GM04504 (cell line): ENCODE measurements at places on chromosomes 1 and 21.

DNA sequence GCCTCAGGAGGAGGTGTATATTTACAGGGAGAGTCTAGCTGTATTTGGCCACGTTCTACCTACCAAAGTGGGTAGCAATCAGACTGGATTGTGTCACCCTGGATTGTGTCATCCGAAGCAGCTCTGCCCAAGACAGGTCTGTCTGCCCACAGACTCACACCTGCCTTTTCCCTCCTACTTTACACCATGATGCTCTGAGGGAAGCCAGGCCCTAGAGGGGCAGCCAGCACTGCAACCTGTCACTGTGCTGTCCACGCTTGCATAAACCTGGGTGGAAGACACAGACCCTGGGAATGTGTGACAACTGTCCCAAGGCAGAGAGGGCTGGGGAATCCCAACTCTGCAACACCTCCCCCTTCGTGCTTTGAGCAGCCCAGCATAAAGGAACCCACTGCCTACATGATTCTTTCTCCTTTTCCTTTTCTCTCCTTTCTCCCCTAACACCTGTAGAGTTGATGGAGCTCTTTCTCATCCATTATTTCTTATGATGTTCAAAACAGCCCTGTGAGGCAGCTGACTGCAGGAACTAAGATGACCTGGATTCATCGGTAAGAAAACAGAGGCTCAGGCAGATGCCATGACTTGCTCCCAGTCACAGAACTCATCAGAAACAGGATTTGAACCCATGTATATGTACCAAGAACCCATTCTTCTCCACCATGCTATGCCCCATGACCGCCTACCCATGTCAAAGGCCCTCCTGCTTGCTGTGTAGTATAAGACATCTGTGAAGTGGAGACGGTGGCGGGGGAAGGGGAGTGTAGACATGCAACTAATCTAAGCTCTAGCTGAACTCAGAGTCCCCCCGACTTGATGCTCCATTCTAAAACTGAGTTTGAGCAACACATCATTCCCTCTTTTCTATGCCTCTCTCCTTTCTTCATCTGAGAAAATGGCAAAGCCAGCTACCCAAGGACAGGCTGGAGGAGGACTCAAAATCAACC lies 55.9 kb downstream of the ITPKB start:
- DNase-seq, result no peak

GRCh38 chr1:22489823-22490222 lies 38.2 kb downstream of the ZBTB40 start:
- DNase-seq, result no peak

DNA sequence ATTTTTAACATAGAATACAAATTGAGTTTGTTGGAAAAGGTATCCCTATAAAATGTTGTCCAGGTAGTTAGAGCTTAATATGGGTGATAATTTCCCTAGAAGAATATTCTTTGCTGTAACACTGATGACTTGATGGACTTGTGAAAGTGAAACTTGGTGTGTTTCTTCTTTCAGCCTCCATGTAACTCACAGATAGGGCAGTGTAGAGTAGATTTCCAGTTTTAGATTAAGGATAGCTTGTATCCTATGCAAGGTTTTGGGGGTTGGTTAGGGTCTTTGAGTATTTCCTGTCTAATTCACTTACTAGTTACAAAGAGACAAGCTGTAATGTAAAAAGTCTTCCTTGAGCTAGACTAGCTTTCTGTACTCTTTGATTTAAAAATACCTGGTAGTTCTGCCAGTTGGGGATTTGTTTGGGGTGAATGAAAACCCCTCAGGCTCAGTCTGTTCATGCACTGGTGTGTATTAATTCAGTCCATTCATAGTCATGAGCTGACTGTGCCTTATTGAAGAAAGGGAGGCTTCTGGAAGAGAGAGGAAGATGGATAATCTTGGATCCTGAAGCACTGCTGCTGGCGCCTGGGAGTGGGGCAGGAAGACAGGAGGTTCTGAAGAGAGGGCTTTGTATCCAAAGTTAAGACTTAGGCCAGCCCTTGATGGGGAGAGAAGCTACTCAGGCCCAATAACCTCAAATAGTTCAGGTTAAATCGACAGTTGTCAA lies 83.6 kb downstream of the CAMTA1 start:
- DNase-seq, result no peak

GRCh38 chr1:61237659-61238358 lies 155.4 kb downstream of the NFIA start:
- no peak for DNase-seq

GRCh38 chr1:68346188-68346808 lies 103.5 kb downstream of the RPE65 start:
- DNase-seq, result no peak

DNA sequence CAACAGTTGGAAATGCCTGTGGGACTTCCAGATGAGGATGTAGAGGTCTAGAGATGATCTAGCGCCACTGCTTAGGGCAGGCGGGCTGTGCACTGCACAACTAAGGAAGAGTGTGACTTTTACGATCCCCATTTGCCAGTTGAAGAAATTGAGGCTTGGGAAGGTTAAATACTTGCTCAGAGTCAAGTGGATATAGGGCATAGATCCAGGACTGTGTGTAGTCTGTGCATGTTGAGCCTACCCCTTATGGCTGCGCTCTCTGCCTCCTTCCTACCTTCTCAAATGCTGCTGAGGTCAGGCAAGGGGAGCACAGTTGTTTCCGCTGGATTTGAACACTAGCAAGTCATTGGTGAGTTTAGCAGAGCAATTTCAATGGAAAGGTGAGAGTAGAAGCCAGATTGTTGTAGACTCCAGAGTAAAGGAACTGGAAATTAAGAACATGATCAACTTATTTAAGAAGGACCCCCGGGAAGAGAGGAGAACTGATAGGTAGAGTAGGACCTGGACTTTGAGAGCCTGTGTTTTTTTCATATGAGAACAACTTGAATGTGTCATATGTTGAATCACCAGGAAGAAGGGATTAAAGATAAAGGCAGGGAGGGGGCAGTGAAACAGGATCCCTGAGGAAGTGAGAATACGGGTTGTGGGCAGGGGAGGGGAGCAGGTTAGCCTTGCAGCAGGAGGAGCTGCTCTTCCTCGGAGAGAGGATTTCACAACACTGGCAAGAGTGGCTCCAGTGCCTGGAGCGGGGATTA lies 2.7 kb downstream of the CAPN2 start:
- DNase-seq, result peak; percentile 72

DNA sequence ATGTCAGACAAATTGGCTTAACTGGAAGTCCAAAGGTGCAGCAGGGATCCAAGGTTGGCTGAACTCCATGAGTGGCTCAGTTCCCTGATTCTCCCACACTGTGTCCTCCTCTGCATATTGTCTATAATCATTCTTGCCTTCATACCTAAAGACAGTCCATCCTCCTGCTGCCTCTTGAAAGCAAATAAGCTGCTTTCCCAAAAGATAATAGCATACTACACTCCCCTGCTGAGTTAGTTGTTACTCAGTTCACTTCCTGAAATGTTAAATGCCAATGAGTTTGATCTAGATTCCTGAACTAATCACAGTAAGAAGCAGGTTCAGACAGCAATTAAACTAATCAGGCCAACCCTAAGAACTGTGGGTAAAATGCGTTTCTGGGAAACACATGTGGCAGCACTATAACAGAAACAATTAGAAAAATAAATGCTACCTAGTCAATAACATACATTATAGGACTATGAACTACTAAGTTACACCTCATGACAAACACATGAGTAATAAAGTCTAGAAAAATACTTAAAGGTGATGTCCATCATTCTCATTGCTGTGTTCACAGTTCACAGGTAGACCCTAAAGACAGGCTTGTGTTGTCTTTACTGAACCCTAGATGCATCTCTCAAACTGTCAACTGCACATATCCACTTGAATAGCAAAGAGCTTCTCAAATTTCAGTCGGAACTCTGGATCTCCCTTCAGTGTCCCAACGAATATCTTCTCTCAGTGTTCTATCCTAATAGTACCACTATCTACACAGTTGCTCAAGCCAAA lies 50.8 kb upstream of the BOLA1 start:
- no peak for DNase-seq

DNA sequence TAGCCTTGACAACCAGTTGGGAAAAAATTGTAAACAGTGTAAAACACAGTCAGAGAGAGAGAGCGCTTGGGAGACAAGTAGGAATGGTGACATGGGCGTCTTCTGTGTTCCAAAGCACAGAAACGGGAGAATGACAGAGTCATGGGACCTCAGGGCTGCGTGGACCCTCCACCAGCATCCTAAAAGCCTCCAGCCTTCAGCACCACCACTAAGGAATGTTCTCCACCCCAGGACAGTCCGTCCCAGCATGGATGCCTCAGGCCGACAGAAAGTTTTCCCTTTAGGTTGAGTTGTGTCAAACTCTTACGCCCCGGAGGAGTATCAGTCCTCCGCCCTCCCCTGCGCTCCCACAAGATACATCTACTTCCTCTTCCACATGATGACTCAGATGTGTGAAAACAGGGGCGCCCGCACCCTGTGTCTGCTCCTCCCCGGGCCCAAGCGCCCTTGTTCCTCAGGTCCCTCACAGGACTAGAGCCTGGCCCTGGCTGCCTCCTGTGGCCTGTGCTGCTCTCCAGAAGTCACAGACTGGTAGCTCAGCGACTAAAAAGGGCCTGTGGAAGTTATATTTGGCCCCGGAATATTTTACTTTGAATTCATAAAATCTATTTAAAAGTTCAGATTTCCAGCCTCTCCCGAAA lies 63.9 kb upstream of the EFHD2 start:
- DNase-seq, result no peak

DNA sequence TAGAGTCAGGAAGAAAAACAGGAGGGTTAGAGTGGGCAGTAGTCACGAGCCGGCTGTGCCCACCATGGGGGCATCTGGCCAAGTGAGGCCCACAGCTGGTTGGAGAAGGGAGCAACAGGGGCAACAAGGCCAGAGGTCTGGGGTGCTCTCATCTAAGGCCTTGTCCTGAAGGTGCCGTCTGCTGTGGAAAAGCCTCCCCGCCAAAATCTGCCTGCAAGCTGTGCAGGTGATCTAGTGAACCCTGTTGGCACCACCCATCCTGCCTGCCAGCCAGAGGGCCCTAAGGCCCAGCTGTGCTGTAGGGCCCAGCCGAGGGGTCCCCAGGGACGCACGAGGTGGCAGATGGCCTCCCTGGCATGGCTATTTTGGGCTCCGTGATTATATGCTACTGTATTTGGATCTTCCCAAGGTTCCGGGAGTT lies 51.3 kb downstream of the LGR6 start:
- DNase-seq, result no peak

- DNase-seq, result no peak
These were observed 21.3 kb upstream of the MAGI3 start for GRCh38 chr1:113369040-113369439.

DNA sequence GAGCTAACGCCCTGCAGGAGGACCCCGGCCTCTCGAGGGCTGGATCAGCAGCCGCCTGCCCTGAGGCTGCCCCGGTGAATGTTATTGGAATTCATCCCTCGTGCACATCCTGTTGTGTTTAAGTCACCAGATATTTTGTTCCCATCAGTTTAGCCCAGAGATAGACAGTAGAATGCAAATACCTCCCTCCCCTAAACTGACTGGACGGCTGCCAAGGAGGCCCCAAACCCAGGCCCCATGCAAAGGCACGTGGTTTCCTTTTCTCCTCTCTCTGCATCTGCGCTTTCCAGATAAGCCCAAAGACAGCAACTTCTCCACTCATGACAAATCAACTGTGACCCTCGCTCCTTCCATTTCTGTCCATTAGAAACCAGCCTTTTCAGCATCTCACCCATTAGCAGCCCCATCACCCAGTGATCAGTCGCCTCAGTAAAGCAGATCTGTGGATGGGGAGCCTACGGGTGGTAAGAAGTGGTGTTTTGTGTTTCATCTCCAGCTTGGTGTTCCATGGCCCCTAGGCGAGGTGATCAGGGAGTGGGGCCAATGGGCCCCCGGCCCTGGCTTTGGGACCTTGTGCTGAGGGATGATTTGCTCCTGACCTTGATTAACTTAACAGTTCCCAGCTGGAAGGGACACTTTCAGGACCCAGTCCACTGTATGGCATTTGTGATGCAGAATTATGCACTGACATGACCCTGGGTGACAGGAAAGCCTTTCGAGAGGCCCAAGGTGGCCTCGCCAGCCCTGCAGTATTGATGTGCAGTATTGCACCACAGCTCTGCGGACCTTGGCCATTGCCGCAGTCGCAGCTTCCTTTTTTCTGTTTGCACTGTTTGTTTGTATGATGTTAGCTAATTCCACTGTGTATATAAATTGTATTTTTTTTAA lies 5.2 kb downstream of the NPPA start:
- DNase-seq, result no peak

DNA sequence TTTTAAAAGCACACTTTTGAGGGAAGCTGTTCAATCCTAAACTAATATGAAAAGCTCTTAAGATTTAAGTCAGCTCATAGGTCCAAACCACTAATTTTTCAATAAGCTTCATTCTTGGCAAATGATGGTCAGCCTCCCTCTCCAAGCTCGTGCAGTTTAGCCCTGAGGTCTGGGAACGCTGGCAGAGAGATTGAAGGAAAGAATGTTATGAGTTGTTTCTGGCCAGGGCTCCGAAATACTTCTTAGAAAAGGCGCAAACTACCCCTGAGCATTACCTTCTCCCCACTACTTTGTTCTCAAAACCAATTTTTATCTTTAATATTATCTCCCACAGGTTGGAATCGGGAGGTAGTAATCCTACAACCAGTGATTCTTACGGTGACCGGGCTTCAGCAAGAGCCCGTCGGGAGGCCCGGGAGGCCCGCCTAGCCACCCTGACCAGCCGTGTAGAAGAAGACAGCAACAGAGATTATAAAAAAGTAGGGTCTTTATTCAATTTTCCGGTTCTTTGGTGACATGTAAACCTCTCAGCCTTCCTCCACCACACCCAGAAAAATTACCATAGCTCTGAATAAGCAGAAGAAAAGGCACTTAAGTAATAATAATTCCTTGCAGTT lies 147.7 kb downstream of the SYT2 start:
- no peak for DNase-seq

GRCh38 chr1:208834381-208835096 lies 590.4 kb upstream of the PLXNA2 start:
- peak; percentile 15 for DNase-seq
